ENCODE measurements at places on chromosomes 4 and X.
A peak's percentile ranks its signal among the peaks of the same experiment; 100 is the strongest.

DNA sequence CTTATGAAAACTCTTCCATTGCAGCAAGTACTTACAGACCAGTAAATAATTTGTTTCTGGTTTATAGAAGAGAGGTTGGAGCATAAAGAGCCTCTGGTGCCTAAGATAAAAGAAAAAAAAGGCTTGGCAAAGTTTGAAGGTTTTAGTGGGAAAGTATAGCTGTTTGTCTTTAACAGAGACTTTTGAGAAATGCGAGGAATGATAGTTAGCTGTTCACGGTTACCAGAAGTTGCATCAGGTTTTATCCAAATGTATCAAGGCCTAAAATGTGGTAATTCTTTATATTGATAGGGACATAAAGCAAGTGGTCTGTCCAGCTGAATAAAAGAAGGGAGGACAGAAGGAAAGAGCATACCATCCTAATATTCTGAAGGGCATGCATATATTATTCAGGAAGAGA, 29.3 kb downstream of the RAP1GDS1 start:
- DNase-seq, result no peak

GRCh38 chrX:40471965-40472648, 108.7 kb upstream of the ATP6AP2 start:
- peak; percentile 74 for DNase-seq

DNA sequence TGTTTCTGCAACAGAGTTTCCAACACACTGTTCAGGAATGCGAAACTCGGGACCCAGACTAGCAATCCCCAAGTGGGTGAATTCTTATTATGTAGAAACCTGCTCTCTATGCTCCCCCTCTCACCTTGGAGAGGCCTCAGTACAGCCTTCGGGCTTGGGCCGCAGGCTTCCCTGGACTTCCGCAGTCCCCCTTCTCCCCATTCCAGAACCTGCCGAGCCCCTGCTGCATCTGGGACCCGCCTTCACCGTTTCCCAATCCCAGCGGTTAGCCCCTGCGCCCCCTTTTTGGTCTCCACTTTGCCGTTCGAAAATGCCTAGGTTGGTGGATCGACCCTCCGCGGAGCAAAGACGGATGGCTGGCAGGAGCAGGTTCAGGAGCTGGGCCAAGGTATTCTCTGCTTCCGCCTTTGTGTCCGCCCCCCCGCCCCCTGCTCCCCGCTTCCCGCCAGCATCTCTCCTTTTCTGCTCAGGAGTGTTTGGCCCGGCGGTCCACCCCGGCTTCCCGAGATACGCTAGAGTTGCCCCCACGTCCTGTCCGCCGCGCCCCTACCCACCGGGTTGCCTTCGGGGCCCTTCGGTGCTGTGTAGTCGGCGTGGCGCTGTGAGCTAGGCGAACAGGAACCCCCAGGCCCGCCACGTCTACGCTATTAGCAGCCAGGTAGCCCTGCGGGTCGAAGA, 11.5 kb downstream of the HAND2 start:
- DNase-seq, result no peak

- DNase-seq, result no peak
These were observed 283.1 kb downstream of the HNRNPD start for GRCh38 chr4:82090717-82091116.

DNA sequence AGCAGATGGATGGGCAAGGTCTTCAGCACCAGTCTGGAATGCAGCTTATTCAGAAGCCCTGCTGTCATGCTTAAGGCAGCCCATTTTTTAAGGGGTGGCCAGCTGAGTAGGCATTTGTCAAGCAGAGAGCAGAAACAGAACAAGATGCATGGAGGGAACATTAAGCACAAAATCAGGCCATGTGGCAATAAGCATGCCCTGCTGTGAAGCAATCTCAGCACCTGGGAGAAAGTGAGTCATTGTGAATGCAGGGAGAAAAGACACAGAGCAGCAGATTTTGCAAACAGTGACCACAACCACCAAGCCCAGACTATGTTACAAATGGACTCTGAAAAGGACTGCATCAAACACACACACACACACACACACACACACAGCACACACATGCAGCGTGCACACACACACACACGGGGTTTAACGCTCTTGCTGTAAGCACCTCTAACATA, 94.1 kb upstream of the GALNT7 start:
- peak; percentile 68 for DNase-seq

GRCh38 chrX:119237562-119237942, 1.5 kb downstream of the PGRMC1 start:
- no peak for DNase-seq

DNA sequence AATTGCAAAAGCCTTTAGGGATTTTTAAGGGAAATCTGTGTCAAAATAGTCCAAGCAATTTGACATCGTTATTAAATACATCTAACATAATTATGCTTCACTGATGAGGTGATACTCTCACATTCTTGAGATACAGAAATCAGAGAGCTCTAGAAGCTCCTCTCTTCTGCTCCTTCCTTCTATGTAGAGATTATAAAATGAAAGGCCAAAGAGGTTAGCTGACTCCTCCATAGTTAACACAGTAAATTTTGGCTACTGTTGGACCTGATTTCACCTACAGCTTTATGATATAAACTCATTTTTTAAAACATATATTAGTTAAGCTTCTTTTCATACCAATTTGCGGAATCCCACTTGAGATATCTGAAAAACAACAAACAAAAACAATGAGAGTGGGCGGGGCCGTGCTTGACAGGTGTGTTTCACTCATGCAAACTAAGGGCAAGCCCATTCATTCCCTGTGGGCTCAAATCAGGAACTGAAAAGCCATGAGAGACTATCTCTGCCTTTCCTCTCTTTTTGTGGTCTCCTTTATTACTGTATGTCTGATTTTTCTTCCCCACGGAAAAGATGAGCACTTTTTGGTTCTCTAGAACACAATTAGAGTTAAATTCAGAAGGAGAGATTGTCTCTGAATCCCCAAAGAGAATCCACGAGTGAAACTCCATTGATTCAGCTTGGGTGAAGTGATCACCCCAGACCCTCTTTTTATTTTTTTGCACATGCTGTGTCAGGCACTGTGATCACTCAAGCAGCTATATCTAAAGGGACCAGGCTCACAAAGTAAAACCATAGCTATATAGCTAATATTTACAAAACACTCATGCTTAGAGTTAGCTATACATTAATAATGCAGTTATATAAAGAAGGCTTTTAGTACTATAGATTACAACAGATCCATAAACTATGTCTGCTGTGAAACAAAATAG, 566.3 kb downstream of the IL15 start:
- DNase-seq, result no peak

- no peak for DNase-seq
These were observed 395.3 kb upstream of the CPEB2 start for GRCh38 chr4:14607001-14607400.

DNA sequence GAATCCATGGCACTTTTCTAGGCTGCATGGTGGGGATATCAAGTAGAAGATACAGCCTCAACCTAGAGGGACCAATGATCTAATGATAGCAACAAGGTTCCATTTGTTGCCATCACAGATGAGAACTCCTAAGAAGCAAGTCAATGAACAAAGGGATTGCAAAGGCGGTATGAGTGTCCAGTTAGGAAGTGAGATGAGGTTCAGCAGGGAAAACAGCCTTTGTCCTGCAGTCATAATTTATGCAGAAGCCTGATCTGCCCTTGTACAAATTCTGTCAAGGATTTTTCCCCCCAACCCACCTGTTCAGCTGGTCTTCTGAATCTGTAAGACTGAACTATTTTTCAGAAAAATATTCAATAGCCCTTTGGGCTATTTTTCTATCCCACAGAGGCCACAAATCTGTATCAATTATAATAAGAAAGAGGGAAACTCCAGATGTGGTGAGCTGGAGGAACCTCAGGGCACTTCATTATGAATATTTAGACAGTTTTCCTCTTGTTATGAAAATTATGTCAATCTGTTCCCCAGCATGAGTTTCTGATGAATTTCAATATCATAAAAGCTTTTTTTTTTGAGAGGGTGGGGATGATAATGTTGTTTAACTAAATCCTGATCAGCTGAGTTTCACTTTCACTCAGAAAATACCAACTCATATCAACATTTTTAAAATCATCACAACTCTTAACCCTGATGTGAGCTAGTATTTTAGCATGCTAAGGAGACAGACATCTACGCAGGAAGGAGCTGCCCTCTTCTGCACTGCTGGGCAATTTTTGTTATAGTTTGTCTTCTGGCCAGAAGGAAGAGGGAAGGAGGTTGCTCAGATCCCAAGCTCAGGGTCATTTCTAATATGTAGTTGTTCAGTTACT, 127.2 kb upstream of the MAP3K15 start:
- no peak for DNase-seq

DNA sequence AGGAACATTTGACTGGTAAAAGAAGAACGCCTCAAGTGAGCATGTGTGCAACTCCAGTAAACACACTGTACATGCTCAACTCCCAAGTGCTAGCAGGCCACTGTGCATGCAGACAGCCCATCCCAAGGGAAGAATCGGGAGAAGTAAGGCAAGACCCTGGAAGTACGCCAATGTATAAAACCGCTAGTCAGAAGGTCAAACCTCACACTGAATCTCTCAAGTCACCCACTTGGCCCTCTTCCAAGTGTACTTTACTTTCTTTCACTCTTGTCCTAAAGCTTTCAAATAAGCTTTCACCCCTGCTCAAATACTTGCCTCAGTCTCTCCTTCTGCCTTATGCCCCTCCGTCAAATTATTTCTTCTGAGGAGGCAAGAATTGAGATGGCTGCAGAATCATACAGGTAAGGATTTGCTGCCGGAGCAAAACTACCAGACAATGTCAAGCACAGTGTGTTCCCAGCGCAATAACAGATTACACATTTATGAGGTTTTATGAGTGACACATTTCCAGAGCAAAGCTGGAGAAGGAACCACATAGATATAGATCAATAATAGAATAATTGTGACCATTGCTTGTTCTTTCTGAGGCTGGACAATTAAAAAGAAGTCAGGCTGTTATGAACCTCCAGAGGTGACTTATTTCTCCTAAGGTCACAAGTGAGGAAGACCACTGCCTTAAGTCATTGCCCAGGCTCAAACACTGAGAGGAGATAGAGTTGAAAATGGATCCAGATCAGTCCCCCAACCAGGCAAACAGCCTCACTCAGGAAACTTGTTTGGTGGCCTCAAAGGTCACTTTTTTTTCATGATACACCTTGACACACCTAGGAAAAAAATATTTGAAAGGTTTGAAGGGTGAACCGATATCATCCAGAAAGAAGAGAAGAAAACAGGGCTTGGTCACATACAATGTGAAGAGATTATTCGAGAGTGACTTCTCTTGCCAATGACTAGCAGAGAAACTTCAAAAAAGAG, 26.3 kb downstream of the CXCL1 start:
- no peak for DNase-seq

- no peak for DNase-seq
These were observed 954.3 kb downstream of the PCDH7 start for GRCh38 chr4:31674313-31674947.

DNA sequence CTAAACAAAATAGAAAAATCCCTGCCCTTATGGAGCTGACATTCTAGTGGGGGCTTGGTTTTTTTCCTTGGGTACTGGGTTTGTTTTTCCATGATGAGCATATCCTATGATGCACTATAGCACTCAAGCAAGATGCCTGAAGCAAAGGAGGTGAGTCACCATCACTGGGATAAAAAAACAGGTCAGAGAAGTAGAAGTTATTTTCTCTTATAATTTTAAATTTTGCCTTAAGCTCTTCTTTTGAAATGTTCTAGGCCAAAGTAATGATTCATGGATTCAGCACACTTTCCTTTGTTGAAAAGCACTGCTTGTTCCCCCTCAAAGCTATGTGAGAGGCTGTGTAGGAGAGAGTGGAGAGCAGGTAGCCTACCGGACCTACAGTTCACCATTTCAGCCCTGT, 15.2 kb upstream of the CXCL2 start:
- DNase-seq, result no peak

- no peak for DNase-seq
These were observed 221.6 kb upstream of the SPANXN4 start for GRCh38 chrX:142804085-142804484.

- no peak for DNase-seq
These were observed 1050.0 kb downstream of the ADGRL3 start for GRCh38 chr4:62250100-62250499.

GRCh38 chrX:7083468-7084396, 63.8 kb upstream of the STS start:
- peak; percentile 82 for DNase-seq
